ENCODE measurements at places on chromosomes 5 and 9.
A peak's percentile ranks its signal among the peaks of the same experiment; 100 is the strongest.

- DNase-seq = no peak
Observed at GRCh38 chr9:33233626-33234342, 6.2 kb upstream of the SPINK4 start.

- no peak for DNase-seq
Observed at GRCh38 chr5:6195711-6196358, 182.5 kb downstream of the MED10 start.

- DNase-seq = no peak
Observed at GRCh38 chr5:17829456-17829855, 195.2 kb downstream of the TAF11L14 start.

GRCh38 chr9:88733651-88734421, 198.9 kb downstream of the NXNL2 start:
- DNase-seq = peak; percentile 27

DNA sequence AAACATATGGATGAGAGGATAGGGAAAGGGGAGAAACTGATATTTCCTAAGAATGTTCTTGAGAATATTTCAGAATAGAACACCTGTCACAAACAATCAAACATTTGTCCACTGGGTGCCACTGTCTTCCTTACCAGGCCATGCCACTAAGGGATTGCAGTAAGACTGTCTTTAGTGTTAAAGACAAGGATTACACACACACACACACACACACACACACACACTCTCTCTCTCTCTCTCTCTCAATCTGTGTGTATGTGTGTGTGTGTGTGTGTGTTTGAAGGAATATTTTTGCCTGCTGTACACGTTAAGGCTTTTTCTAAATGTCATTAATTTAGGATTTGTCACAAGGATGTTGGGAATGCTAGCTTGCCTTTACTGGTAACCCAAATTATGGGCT, 54.4 kb downstream of the CCDC192 start:
- peak; percentile 60 for DNase-seq

Measured in RKO (cell line).